ENCODE measurements at places on chromosomes 3 and 15. TPM values are rescaled to one million over a fixed set of nuclear protein-coding genes. Genes with fewer than 3 reads are reported as not detected.

Gene GOLGA8J
- 0.80 TPM for total RNA-seq

DNA sequence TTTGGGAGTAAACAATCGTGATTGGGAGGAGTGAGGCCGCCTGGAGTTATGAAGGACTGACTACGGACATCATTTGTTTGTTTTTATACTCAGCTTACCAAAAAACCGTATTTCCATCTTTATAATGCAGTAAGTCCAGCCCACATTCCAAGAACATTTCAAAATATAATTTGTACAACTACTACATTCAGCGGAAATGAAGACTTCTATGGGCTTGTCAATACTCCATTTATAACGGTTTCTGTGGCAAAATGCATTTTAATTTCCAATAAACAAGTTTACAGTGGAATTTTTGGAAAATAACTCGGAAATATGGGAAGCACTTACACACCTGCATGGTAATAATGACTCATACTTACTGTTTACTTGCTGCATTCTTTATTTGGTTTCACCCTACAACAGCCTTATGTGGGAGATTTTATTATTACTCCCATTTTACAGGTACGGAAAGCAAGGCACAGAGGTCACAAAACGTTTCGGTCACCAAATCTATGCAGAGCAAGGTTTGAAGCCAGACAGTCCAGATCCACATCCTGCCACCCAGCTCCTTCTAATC is 62.3 kb downstream of the LDHAL6B start:
- DNase-seq: no peak

Gene RAB6B
- 0.40 TPM for total RNA-seq

DNA sequence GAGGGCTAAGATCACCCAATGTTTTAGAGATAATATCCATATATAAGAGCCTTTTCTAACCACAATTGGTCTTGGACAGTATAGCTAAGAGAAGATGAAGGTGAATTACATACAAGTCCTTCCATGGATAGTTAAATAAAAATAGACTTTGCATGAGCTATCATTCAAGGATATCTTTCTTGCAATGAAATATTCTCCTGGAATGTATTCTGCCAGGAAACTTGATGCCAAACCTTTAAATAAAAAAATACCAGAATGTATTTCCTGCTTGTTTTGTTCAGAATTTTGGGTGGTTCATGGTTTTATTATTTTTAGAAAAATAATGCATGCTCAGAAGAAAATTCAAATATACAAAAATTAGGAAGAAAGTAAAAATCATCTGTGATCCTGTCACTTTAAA is 88.8 kb upstream of the PPIB start:
- DNase-seq: no peak

DNA sequence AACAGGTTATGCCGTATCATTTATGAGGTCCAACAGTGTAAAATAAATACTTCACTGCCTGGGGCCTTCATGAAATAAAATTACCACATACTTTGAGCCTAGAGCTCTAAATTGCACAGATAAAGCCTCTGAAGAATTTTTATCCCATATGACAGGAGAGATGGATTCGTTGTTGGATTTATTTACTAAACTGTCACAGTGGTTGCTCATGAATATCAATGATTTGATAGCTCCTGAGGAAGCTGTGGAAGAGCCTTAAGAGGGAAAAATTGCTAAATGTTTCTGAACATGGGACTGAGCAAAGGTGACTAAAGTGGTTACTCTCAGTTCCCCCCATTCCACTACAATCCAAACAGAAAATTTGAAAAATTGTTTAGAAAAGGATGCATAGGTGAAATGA is 558.9 kb upstream of the IL12A start:
- no peak for DNase-seq

DNA sequence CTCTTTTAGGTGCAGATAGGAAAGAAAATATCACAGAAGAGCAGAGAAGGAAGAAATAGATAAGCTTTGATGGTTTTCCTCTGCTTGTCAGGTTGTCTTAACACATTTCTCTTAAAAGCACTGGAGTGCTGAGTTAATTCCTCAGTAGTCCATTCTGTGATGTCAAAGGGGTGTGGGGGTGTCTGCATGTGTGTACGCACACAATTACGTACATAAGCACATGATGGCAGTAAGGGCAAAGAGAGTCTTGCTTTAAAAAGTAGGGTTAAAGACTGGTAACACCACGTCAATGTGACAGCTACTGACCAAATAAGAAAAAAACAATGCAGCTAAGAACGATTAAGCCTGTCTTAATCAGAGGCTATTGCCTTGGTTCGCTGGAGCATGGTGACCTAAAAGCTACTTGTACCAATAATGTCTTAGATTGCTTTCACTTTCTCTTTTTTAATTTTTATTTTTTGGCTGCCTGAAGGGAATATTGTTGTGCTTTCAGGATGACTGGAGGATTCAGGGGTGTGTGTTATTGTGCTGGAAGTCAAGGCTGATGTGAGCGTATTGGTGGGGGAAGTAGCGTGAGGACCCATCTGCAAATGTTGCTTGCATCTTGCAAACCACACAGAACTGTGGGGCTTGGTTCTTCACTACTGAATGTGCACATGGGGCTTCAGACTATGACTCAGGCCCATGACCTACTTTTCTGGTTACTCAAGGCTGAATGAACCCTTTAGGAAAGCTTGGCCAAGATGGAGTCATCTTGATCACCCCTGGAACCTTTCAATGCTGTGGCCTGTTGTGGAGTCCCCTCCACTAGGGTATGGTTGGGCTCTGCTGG is 417.8 kb upstream of the TPM1 start:
- DNase-seq: no peak

GRCh38 chr3:124823206-124823605 is 64.0 kb downstream of the ITGB5 start:
- DNase-seq: no peak

Gene SLC49A4
- total RNA-seq: 3.4 TPM

DNA sequence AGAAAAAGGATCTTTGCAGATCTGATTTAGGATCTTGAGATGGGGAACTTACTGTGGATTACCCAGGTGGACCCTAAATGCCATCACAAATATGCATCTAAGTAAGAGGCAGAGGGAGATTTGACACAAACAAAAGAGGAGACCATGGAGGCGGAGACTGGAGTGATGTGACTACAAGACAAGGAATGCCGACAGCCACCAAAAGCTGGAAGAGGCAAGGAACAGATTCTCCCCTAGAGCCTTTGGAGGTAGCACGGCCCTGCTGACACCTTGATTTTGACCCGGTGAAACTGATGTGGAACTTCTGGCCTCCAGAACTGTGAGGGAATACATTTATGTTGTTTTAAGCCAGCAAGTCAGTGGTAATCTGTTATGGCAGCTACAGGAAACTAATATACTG is 44.0 kb downstream of the GASK1A start:
- no peak for DNase-seq

DNA sequence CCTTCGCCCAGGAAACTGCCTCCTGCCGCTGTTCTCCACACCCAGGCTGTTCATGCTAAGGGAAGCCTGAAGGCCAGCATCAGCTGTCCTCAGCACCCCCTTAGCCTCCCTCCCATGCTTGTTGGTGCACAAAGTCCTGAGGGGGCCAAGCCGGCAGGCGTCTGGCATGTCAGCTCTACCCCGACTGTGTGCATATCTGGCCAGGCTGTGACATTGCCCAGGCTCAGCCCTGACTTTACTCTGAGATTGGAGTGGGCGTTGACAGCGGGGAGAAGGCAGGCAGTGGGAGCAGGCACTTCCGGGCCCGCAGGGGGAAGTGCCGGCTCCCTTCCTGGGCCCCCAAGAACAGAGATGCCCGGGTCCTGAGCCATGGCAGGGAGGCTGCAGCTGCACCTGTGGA is 492.2 kb downstream of the AGBL1 start:
- no peak for DNase-seq

Gene TUSC7
- not detected for total RNA-seq

DNA sequence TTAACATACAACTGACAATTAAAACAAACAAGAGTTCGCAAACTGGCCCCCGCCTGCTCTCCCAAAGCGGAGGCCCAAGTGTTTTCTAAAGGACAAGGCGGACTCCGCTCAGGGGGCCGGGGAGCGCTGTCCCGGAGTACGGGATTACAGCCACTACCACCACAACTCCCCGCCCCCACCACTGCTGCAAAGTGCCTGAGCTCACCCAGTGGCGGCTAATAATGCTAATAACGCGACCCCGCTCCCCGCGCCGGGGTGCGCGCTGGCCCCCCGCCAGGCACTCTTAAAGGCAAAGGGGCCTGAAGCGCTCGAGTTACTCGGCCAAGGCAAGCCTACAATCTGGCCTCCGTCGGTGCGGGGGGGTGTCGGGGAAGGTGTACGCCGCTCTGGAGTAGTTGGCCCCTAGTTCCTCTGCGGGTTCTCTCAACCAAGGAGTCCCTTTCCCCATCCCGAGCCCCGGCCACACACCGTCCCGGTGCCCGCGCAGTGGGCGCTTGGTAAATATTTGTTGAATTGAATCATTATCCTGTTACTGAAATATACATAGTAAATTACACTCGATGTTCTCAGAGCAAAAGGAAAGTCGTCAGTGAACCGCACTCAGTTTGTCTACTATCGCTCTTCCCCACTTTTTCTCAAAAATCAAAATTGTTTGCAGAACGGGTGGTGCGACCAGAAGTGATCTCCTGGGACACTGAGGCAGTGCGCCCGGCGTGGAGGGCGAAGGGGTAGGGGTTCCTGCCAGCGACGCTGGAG is 827 bp downstream of the WNT5A start:
- DNase-seq: no peak

DNA sequence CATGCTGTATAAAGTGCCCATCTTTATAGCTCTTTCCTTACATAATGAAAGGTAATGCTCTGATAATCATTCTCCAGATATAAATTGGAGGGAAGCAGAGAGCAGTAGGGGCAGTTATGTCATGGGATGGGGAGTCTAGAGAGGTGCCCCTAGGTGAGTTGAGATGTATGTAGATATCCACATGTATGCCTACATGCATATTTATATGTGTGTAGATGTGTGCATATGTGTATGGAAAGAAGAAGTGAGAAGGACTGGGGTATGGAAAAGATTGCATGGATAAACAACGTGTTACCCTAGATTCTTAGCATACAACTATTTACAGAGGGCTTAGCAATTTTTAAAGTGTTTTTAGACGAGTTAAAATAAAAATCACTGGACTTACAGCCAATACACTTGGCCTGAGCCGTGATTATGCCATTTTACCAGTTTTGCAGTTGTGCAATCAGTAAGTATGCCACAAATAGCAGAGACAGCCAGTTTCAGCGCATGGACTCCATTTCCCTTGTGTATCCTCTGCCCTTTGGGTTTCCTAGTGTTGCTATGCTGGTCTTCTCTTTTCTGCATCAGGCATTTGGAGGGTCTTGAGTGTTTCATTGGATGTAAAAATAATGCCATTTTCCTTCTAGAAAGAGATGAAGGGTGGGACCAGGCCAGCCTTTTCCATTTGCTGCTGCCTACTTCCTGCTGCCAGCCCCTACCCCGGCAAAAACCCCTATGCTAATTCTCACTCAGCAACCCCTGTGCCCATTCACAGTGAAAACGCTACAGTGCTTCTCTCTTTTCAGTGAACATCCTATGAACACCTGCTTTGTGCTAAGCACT is 199.4 kb upstream of the NR2E3 start:
- no peak for DNase-seq

- DNase-seq: no peak
Observed at GRCh38 chr3:187849016-187849654, 103.9 kb upstream of the BCL6 start.

Gene NTRK3
- not detected for total RNA-seq

Gene CCRL2
- total RNA-seq: 13.5 TPM

GRCh38 chr3:49427586-49427985 is 1.5 kb downstream of the NICN1 start:
- no peak for DNase-seq

DNA sequence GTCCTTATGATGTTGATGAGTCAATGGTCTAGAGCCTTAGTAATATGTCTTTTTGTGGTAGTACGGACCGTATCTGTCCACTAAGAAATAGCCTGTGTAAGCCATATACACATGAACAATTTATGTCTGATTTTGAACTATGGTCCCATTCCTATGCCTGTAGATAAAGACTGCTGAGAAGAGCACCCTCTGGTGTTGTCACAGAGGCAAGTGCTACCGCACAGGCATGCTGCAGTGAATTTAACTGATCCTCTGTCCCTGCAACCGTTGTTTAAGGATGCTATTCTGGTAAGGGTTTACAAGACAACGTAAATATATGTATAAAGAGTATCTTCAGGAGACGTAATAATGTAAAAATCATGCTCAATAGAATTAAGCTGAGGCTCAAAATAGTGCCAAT is 170.7 kb downstream of the UBE3A start:
- DNase-seq: no peak

Gene GOLGA8N
- total RNA-seq: 41.0 TPM

DNA sequence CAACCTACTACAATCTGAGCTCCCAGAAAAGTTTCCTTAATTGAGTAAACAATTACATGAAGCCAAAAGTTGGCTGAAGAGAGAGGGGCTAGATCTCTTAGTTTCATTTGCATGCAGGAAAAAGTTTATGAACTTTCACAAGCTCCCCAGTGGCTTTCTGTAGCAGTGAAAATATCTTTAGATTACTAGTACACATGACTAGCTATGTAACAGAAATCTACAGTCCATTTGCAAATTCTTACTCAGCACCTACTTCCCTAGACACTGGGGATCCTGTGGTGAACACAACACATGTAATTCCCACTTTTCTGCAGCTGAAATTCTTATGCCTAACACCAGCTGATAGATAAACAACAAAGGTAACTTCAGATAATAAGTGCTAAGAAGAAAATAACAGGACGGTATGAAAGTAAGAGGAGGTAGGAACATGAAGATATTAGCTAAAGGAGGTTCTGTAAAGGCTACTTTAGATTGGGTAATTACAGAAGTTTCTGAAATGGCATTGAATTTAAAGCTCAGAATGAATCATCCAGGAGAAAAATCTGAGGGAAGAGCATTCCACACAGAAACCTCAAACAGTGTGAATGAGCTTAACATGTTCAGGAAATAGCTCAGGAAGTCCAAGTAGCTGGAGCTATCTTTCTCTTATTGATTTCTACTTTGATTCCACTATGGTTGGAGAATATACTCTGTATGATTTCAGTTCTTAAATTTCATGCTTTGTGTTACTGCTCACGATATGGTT is 204.8 kb downstream of the MAGI1 start:
- DNase-seq: no peak

DNA sequence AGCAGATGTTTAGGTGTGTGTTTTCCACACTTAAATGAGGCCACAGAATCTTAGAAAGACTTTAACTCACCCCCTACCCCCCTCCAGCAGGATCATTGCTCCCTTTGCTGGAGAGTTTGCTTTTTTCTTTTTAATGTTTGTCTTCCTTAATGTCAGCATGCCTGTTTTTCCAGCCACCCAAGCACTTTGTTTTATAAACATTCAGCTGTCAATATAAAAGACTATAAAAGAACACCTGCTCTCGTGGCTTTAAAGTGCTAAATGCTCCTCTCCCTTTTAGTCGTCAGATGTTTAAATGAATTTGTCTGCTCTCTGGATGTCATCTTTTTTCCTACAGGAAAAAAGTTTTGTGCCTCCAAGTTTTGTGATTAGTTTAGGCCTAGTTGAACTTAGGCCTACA is 61.7 kb downstream of the SIDT1 start:
- no peak for DNase-seq

GRCh38 chr15:85003593-85004312 is 22.1 kb downstream of the PDE8A start:
- no peak for DNase-seq

- DNase-seq: no peak
Observed at GRCh38 chr3:172369590-172370259, 78.5 kb downstream of the GHSR start.
